Stimulated activated CD8-positive, alpha-beta memory T cell treated with anti-CD3 and anti-CD28 coated beads, Interleukin-2, amount 100 ng/mL, for 1 hour (primary cell): ENCODE measurements at places on chromosomes 6 and 20.

DNA sequence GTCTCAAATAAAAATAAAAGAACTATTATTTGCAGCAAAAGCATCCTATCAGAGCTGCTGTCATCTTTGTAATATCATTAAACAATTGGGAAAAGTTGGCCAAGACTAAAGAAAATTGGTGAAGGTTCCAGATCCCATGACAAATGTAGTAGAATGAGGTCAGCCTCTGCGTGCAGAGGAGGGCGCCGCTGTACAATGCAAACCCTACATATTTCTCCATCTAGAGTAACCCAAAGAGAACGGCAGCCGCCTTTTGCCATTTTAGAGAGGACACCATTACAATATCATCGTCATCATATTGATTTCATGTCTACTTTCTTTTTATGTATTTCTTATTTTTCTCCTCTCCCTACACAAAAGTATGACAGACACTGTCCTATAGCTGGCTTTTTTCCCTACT is 59.5 kb downstream of the ZMYND8 start:
- no peak for DNase-seq

GRCh38 chr6:166588691-166589336 is 2.3 kb upstream of the RAMACL start:
- DNase-seq: no peak

DNA sequence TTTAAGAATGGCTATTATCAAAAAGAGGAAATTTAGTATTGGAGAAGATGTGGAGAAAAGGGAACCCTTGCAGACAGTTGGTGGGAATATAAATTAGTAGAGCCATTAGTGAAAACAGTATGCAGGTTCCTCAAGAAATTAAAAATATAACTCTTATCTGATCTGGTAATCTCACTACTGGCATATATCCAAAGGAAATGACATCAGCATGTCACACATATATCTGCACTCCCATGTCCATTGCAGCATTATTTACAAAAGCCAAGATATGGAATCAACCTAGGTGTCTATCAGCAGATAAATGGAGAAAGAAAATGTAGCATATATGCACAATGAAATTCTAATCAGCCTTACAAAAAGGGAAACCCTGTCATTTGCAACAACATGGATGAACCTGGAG is 2.6 kb downstream of the SIRPG start:
- DNase-seq: no peak

DNA sequence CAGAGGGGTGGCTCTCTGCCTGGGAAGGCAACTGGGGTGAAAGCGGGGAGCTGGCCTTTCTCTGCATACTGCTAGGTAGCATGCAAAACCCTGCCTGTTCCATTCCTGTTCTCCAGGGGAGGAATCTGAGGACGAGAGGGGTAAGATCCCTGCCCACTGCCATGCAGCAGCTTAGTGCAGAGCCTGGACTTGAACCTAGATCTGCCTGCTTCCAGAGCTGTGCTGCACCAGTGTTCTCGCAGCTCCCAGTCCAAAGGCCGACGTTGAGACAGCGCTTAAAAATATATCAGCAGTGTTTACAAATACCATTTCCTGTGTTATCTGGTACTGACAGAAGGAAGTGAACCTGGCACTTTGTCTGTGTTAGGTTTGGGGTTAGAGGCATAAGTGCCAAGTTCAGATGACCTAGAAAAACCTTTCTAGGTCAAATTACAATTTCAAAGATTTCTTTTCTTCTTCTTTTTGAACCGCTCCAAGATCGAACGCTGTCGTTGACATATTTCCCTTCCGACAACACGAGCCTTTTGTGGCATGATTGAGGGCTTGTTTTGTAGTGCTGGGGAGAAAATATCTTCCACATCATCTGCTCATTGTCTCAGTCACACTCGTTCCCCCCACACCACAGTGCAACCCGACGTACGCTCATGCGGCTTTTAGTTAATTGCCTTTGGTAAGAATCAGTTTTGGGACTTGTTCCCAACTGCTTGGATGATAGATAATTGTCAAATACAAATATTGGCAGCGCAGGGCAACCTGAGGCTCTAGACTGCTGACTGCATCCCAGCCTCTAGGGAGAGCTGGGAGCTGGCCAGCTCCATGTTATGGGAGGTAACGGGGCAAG is 44.6 kb downstream of the TOX2 start:
- no peak for DNase-seq

- no peak for DNase-seq
Observed at GRCh38 chr20:60214901-60215815, 256.9 kb downstream of the CDH26 start.

- DNase-seq: no peak
Observed at GRCh38 chr6:152277826-152278329, 359.3 kb downstream of the SYNE1 start.

DNA sequence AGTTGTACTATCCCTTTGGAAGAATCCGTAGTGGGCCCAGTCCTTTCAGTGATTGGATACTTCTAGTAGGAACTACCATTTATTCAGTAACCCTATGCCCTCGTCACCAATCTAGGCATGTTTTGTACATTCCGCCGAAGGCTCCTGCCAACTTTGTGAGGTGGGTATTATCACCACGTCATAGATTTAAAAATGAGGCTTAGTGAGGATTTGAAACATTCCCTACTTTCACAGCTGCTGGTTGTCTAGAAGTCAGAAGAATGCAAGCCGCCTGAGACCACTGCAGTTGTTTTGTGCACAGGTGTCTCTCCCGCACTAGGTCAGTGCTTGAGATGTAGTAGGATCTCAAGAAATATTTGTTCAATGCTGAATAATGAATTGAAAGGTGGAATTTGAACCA is 32.6 kb downstream of the ENPP1 start:
- no peak for DNase-seq

DNA sequence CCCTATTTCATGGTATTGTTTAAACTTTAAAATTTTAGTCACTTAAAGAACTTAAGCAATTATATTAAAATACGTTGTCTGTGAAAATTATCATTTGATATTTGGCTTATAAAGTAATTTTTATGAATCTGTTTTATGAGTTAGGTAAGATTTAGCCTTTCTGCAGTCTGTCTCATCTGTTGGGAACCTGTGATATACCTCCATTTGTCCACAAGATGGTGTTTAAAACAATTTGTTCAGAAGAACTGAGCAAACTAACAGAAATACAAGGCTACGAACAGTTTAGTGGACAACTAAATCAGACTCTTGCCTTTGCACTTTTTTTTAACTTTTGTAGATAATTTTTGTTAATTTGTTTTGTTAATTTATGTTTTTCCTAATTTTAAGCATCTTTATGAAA is 92.4 kb downstream of the COL9A1 start:
- no peak for DNase-seq
